Activated CD8-positive, alpha-beta memory T cell treated with anti-CD3 and anti-CD28 coated beads for 1 hour (primary cell): ENCODE measurements at places on chromosomes 4 and X.

GRCh38 chrX:136784231-136784630, 3.5 kb upstream of the ARHGEF6 start:
- no peak for DNase-seq

DNA sequence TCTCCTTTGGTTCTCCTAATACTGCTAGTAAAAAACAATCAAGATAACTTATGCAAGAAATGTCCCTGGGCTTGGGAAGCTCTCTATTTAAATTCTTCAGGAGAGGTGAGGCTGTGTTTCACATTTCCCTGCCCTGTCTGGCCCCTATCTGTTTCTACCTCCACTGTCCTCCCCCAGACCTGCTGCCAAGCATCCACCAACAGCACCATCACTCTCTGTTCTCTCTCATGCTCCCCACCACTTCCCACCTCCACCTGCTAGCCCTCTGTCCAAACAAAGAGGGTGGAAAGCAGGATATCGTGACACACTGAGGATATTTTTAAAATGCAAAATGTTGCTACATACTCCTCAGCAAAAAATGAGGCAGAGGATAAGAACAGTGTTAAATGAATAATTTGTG, 88.4 kb upstream of the NAP1L5 start:
- no peak for DNase-seq

GRCh38 chr4:98546910-98547594, 111.4 kb downstream of the TSPAN5 start:
- no peak for DNase-seq

DNA sequence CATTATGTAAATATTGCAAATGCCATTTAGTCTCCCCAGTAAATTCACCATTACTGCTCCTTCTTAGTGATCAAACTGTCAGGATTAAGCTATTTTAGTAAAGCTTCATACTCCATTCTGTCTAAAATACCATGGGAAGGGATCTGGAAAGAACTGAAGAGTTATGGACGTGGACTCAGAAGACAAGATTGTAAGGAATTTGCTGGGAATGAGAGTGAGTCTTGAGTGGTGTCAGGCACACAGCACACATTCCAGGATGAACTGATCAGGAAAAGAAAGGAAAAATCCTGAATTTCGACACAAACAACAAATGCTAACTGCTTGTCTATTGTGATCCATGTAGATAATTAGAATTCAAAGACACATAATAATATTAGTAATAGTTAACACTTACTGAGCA, 311.0 kb downstream of the CENPC start:
- DNase-seq, result no peak

GRCh38 chr4:45353161-45353560, 626.8 kb upstream of the GNPDA2 start:
- DNase-seq, result no peak

DNA sequence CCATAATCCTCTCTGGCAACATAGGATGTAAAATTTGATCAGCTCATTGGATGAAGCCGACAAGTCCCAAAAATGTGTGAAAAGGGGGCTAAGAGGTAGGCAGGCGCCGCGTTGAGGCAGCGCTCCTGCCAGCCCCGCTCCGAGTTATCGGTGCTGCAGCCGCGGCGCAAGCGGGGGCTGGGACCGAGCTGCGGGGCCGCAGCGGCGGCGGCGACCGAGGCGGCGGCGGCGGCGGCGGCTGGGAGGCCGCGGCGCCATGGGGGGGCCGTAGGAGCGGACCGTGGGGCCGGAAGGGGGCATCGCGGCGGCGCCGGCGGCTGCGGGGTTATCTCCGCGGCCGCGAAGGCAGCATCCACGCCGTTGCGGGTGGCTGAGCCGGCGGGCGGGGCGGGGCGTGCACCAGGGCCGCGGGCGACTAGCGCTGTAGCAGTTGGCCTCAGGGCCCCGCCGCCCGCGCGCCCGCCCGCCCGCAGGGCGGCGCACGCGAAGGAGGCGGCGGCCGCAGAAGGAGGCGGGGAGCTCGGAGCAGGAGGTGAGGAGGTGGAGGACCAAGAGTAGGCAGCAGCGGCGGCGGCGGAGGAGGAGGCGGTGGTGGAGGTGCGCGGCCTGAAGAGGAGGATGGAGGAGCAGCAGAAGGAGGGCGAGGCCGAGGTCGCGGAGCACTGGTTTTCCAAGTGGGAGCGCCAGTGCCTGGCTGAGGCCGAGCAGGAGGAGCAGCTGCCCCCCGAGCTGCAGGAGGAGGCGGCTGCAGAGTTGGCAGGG, 126.0 kb upstream of the CXorf66 start:
- no peak for DNase-seq

GRCh38 chr4:108247387-108248049, 78.8 kb upstream of the LEF1 start:
- DNase-seq, result no peak

GRCh38 chrX:110125446-110126162, 122.7 kb downstream of the TMEM164 start:
- no peak for DNase-seq

DNA sequence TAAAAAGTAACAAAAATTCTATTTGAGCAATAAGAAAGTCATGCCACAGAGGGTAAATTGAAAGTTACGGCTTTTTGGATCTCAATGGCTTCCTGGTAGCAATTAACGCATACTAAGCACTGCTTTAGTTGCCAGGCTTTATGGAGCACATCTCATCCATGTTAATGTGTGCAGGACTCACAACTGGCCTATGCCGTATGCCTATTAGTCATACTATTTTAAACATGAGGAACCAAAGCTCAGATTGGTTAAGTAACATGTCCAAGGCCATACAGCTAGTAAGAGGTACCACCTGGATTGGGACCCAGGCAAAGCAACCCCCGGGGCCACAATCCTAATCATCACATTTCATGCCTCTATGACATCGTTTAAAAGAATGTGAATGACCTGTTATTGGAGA, 17.1 kb downstream of the DAPP1 start:
- DNase-seq, result no peak

DNA sequence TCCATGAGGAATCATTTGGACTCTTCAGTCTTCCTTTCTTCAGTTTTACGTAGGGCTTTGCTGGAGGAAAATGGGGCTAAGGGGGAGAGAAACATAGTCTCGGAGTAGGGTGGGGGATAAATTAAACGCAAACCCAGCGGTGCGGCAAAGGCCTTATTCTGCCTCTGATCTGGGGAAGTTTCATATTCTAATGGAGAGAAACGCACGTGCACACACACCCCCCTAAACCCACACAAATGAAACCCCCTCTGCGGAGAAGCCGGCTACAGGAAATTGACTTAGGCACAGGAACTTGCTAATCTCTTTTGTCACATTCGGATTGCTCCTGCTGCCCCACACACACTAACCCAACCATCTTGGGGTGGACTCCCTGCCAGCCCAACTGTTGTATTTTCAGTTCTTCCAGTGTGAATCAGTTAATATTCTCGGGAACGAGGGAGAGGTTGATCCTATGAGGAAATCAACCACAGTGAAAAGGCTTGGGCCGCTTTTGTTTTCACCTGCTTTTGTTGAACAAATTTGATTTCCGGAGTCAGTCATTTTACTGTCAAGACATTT, at the start of gene RHOH:
RHOH (plus strand) TSS at position 308 of the 558 bp plus-strand sequence. CDS start 46,356 bp downstream, outside the sequence.
- DNase-seq, result peak; percentile 51

- no peak for DNase-seq
Observed at GRCh38 chrX:136755411-136755810, 25.3 kb downstream of the ARHGEF6 start.

DNA sequence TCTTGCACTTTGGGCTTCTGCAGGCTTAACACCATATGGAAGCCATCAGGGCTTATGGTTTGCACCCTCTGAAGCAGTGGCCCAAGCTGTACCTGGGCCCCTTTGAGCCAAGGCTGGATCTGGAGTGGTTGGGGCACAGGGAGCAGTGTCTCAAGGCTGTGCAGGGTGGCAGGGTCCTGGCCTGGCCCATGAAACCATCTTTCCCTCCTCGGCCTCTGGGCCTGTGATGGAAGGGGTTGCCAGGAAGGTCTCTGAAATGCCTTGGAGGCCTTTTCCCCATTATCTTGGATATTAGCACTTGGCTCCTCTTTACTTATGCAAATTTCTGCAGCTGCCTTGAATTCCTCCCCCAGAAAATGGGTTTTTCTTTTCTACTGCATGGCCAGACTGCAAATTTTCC, 134.7 kb upstream of the USP9X start:
- DNase-seq, result no peak
